Activated naive CD8-positive, alpha-beta T cell treated with anti-CD3 and anti-CD28 coated beads for 36 hours (primary cell): ENCODE measurements at places on chromosomes 3 and 15.

- no peak overlapping the region for H3K27ac ChIP-seq
- no peaks in the 10 kb centered on the region for H3K36me3 ChIP-seq
- no peak overlapping the region for H3K4me3 ChIP-seq
- DNase-seq, result no peak
Measured at GRCh38 chr15:40246496-40247280, 7.8 kb downstream of the PAK6 start.

- H3K27me3 ChIP-seq, result no peaks in the 10 kb centered on the region
- H3K4me3 ChIP-seq, result no peak overlapping the region
- H3K36me3 ChIP-seq, result no peaks in the 10 kb centered on the region
- DNase-seq, result no peak
- no peaks in the 10 kb centered on the region for H3K4me1 ChIP-seq
Measured at GRCh38 chr3:123412811-123413604, 35.9 kb downstream of the ADCY5 start.

- no peaks in the 10 kb centered on the region for H3K4me1 ChIP-seq
- DNase-seq, result no peak
- no peaks in the 10 kb centered on the region for H3K36me3 ChIP-seq
- no peaks in the 10 kb centered on the region for H3K27me3 ChIP-seq
Measured at GRCh38 chr3:28859897-28860296, 421.0 kb upstream of the RBMS3 start.

DNA sequence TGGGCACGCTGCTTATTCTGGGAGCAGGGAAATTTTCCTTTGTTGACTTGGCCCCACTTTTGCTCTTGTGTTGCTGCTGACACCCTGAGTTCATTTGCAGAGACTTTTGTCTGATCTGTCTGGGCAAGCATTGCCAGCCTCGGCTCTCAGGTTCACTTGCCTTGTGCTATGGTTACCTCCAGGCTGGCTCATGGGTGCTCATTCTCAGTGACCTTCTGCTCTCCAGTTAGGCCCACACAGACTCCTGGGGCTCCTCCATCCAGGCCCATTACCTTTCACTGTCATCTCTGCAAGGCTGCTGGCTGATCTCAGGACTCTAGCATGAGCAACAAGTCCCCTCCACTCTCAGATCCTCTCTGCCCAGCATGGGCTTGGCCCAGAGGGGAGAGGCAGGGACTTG is 108.3 kb downstream of the IL20RB start:
- DNase-seq, result no peak
- no peaks in the 10 kb centered on the region for H3K27me3 ChIP-seq
- H3K4me3 ChIP-seq, result no peak overlapping the region
- no peaks in the 10 kb centered on the region for H3K36me3 ChIP-seq
- H3K4me1 ChIP-seq, result no peaks in the 10 kb centered on the region

- no peaks in the 10 kb centered on the region for H3K27me3 ChIP-seq
- H3K36me3 ChIP-seq, result peaks cover 3% of the 10 kb centered on the region
- peak overlapping the region; percentile 18 for H3K27ac ChIP-seq
- peaks cover 28% of the 10 kb centered on the region for H3K4me1 ChIP-seq
- H3K4me3 ChIP-seq, result no peak overlapping the region
Measured at GRCh38 chr3:112115161-112115739, 17.8 kb downstream of the GCSAM start.

DNA sequence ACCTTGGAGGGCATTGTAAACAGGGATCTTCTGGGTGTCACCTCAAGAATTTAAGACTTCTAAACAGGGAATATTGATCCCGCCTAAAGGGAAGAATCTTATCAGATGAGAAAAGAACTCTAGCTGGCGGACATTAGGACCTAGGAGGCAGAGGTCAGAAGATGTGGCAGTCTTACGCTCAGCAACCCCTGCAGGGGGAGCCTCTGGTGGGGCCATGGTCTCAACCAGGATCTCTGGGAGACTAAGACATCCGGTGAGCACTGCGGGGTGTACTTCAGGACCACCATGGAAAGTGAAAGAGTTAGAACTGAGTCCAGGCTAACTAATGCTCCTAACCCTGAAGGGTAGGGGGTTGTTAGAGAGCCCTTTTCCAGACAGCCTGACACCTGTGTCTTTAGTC is 295.2 kb downstream of the VGLL3 start:
- H3K36me3 ChIP-seq, result no peaks in the 10 kb centered on the region
- no peaks in the 10 kb centered on the region for H3K27me3 ChIP-seq
- no peak for DNase-seq
- H3K4me1 ChIP-seq, result no peaks in the 10 kb centered on the region
- no peak overlapping the region for H3K4me3 ChIP-seq
